NCI-H345 (cell line): ENCODE measurements at places on chromosomes 12 and 14.
A peak's percentile ranks its signal among the peaks of the same experiment; 100 is the strongest.

DNA sequence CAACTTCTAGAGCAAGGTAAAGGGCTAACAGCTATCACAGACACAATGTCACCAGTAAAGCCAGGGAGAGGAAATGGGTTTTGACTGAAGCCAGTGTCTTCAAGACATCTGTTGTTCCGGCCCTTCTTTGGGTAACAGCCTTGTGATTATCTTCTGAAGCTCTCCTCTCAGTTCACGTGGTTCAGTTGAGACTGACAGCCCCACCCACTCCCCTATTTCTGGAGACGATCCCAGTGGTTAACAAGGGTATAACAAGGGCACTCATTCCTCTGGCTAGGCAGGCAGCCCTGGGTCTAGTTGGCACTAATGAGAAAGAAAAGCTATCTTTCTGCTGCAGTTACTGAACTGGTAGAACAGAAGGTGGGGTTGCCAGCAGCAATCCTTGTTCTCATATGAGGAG is 6.9 kb downstream of the GNPTAB start:
- DNase-seq: peak; percentile 24

- DNase-seq: no peak
Measured at GRCh38 chr14:76268700-76269099, 107.2 kb upstream of the ESRRB start.

DNA sequence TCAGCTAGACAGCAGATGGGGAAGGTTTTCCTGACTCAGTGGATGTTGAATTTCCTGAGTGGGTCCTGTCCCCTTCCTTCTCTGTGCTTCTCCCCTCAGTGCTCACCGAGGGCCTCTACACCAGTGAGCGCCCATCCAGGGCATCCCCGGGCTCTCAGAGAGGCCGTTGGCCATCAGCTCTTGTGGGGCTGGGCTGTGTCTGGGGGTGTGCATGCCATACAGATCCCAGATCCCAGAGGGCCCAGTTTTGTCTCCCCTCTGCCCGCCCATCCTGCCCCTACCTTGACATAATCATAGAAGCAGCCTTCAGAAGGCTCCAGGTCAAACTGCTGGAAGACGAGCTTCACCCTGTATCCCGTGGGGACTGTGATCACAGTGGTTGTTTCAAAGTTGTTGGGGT is 1.1 kb downstream of the C1R start:
- DNase-seq: no peak

DNA sequence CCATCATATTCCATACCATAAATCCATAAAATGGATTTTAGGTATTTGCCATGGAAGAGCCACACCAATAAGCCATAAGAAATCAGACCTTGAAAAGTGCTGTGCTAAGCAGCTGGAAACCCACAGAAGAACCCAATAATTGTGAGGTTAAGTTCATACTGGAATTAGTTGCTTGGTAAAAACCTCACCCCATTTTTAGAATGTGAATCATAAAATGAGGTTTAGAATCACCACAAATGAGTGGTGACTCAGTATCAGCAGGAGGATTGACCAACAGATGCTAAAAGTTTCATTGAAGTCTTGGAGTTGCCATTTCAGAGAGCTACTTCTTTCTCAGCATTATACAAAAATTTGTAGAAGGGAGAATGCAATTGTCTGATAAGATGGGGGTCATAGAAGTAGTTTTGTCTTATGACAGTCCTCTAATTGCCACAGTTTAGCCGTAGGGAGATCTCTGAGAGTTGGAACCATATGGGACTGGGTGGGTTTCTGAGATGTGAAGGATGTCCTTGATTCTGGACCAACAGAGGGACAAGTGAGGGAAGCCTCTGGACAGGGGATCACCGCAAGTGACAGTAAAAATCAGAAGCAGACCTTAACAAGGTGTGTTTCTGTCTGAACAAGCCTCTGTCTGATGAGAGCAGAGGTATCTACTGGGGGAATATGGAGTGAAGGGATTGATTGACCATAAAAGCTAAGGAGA is 1.4 kb upstream of the STON2 start:
- no peak for DNase-seq
